ENCODE measurements at places on chromosomes 13 and 19.
A peak's percentile ranks its signal among the peaks of the same experiment; 100 is the strongest.

DNA sequence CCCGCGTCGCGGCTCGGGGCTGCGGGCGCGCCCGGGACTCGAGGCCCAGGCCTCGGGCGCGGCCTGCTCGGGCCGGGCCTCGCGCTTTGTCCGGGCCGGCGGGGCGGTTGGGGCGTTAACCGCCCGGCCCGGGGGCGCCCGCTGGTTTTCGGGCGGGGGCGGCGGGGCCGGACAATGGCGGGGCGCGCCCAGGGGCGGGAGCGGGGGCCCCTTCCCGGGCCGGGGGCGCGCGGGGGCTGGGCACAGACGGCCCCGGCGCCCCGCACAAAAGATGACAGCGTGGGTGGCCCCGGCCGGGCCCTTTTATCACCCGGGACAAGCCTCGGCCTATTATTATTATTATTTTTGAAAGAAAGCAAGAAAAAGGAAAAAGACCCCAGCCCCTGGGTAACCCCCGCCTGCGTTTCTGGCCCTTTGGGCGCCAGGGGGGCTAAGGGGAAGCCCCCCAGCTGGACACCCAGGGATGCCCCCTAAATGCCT, 419 bp downstream of the KDM4B start:
- no peak for DNase-seq

- no peak for DNase-seq
Observed at GRCh38 chr19:4362101-4362828, 18.9 kb downstream of the MPND start.

- no peak for DNase-seq
Observed at GRCh38 chr19:8827277-8827676, 4.8 kb downstream of the ZNF558 start.

DNA sequence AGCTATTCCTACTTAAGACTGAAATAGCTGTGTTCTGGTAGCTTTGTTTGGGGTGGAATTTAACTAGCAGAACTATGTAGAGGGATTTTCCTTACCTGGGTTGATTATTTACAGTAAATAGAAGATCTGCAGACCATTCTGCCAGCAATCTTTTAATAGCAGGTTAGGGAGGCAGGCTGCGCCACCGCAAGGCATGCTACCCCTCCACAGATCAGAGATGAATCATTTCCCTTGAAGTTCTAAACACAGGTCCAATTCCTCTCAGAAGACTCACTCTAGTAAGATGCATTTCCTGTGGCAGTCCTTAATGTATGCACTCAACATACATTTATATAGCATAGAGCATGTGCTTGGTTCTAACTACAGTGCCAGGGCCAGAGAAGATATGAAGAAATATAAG, 109.0 kb downstream of the TNFRSF19 start:
- no peak for DNase-seq

DNA sequence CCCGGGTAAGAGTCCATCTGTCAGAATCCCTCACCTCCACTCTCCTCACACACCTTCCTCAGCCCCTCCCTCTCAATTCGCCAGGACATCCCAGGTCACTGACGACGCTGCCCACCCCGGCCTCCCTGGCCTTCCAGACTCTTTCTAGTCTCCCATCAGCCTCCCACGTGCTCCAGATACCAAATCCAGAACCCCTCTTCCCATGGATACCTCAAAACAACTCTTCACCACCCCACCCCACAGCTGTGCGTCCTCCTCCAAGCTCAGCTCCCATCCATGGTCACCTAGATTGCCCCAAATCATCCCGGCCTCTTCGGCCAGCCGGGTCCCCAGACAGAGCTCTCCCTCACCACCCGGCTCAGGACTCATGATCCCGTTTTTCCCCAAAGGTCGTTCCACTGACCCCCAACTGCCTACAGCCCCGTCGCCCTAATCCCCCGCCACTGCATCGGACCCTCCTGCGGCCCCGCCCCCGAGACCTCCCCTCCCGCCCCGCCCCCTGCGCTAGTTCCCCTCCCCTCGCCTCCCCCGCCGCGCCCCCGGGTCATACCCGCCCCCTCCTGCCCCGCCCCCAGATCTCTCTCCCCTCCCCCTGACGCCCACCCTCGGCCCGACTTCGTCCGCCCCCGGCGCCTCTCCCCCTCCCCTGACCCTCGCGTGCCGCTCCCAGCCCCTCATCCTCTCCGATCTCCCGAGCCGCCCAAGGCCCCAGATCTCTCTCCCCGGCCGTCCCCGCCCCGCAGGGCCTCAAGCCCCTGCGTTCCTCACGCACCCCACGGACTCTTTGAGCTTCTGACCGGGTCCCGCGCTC, 546 bp downstream of the UBXN6 start:
- peak; percentile 89 for DNase-seq

DNA sequence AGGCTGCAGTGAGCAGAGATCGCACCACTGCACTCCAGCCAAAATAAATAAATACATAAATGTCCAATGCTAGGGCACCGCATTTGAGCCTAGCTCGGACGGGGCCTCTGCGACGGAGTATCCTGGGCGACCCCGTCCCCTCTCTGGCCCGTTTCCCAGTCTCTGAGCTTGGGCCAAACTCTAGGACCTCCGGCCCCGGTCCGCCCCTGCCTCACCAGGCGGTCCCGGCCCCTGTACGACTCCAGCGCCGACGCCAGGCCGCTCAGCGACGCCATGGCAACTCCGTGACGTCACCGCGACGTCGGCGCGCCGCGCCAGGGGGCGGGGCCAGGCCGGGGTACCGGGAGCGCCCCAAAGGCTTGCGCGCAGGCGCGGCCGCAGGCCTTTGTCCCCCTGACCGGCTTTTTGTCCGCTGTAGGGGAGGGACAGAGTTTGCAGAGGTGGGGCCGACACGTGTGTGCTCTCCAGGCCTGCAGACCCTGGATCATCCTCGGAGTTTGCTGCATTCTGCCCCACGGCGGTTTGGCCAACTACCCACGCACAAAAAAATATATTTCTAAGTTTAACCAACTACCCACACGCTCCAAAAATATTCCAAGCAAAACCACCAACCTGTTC, at the start of gene PEX11G:
PEX11G (minus strand) TSS at position 300 of the 618 bp plus-strand sequence; CDS start at position 275, 25 bp downstream.
- DNase-seq: peak; percentile 97

GRCh38 chr19:16301999-16302694, 22.5 kb upstream of the KLF2 start:
- no peak for DNase-seq

DNA sequence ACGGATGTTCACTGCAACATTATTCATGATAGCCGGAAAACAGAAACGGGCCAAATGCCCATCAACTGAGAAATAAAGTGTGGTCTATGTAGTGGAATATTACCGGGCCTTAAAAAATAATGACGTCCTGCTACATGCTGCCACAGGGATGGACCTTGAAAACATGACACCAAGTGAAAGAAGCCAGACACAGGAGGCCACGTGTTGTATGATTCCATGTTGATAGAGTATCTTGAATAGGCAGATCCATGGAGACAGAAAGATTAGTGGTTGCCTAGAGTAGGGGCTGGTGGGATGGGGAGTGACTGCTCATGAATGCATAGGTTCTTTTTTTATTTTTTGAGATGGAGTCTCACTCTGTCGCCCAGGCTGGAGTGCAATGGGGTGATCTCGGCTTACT, 3.7 kb downstream of the AP2A1 start:
- DNase-seq: no peak

DNA sequence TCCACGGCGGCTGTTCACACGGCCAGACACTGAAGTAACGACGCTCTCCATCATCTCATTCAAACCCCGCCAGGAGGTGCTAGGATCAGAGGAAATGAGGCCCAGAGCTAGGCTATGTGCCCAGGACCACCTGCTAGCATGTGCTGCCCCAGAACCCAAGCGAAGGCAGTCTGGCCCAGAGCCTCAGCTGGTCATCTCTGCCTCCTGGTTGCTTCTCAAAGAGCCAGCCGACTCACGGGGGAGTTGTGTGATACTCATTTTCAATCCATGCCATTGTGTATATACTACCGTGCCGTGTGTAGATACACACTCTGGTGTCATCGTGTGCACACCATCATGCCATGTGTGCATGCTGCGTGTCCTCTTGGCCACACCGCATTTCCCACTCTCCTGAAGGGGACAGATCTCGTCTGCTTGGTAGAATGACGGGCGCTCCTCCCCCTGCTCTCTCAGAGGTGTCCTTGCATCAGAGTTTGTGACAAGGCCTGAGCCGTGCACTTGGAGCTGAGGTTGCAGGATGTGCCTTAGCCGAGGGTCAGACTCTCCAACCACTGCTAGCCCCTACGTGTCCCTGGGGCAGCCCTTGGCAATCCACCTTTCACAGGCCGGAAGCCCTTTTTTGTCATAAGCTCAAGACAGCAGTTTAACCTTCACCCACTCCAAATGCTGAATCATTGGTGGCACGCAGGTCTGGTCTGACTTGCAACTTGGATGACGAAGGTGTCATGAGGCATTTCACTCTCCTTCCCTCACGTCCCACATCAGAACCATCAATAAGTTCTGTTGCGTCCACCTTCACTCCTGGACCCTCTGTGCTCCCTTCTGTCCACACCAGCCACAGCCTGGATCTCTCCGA, 130.4 kb downstream of the CRYL1 start:
- DNase-seq: no peak

DNA sequence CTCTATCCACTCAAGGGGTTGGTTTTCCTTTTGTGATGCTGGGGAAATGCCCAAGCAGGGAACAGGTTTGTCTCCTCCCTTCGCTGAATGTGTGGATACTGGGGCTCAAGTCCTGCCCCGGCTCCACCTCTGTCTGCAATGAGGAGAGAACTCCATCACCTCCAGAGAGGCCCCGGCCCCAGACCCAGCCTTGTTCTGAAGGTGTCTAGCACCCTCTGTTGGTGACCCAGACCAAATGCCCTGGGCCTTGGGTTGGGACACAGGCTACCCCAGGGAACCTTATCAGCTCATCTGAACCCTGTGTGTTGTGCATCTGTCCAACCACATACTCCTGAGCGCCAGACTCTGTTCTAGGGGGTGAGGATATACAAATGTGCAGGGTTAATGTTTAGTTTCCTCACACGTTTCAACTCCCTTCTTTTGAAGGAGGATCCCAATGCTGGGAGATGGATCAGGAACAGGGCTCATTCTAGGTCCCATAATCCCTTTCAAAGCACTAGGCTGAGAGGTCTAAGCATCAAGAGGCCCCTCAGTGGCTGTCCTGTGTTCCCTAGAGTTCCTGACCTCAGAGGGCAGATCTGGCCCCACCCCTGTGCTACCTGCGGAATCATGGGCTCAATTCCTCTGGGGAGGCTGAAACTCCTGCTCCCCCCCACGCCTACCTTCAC, 112.5 kb upstream of the SLC7A1 start:
- DNase-seq: no peak

DNA sequence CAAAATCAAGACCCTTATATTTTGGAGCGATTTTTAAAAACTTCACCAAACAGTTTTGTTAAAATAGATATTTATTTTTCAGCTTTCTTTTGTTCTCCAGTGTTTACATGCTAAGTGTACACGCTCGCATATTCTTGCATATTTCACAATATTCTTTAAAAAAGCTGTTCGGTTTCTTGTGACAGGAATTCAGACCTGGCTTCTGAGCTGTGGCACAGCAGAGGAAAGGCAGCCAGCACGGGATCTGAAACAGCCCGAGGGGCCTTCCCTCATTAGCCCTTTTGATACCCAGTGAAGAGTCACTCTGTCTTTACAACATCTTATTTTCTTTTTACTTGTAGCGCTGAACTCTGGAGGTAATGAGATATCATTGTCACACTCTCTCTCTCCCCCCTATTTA, 234.0 kb downstream of the B3GLCT start:
- DNase-seq: no peak

DNA sequence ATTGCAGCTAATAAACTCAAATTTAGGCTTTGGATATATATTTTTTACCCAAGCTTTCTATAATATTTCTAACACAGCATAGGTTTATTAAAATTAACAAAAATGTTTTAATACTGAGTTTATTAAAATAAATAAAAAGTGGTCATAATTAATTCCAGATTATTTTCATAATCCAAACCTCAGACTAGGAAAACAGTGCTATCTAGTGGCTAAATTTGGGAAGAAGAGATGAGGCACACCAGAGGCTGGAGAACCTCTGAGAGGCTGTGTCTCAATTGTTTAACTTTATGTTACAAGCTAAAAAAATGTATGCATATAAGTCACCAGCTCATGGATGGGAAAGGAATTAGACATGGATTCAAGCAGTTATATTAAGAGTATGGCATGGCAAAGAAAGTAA, 392.5 kb downstream of the DIAPH3 start:
- DNase-seq: no peak

GRCh38 chr13:40394304-40394985, 272.0 kb downstream of the FOXO1 start:
- DNase-seq: no peak

- DNase-seq: no peak
Observed at GRCh38 chr19:42606660-42607351, 12.1 kb upstream of the CEACAM8 start.

DNA sequence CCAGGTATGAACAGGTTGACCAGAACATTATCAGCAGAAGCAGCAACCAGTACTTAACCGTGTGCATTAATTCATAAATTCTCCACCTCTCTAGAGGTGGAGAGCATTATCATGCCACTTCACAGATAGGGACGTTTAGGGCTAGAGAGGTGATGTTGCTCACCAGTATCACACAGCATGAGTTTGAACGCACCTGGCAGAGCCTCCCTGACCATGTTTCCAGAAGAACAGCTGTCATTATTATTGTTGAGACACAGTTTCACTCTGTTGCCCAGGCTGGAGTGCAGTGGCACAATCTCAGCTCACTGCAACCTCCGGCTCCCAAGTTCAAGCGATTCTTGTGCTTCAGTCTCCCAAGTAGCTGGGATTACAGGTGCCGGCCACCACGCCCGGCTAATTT, 6.8 kb downstream of the KANK2 start:
- no peak for DNase-seq

GRCh38 chr19:31066385-31066784, 282.9 kb downstream of the TSHZ3 start:
- DNase-seq: no peak

DNA sequence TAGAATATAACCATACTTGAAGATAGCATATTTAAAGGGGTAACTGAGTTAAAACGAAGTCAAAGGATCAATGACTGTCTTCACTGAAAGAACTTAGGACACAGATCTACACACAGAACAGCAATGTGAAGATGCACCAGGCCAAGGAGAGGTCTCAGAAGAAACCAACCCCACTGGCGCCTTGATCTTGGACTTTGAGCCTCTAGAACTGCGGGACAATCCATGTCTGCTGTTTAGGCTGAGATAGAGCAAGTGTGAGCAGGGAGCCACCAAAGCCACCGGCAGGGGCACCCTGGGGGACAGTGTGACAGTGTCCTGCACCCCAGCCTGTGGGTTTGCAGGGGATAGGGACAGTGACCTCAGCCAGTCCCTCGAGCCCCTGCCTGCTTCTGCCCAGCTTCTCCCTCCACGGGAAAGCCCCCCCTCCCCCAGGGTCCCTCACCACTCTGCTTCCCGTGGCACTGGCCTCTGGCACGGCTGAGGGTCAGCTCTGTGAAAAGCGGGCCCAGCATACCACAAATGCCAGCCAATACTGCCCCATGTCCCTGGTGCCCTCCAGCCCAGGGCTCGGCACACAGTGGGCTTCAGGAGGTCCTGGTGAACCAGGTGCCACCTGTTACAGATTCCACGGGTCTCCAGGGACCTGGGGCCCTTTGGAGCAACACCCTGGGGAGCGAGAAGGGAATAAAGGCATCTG, 40.8 kb downstream of the KLF2 start:
- DNase-seq: no peak

GRCh38 chr19:12034198-12034597, 1.3 kb downstream of the ZNF433 start:
- no peak for DNase-seq
